ENCODE measurements at places on chromosomes 11 and 22.

DNA sequence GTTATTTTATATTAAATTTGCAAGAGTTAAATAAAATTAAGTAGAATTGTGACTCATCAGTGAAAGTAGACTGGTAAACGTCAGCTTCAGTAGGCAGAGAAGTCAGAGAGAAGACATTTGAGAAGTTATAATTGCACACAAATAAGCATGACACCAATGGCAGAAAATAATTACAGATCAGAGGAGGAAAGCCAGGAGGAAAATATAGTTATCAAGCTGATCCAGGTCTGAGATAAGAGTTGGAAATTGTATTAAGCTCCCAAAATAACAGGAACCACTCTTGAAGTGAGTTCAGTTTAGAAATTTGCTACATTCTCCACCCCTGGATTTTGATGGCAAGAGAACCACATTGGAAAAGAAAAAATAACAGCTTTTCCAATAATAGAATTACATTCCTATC lies 533.8 kb upstream of the CHORDC1 start:
- DNase-seq: no peak

GRCh38 chr22:20839837-20840645 lies 18.6 kb downstream of the PI4KA start:
- DNase-seq: no peak

- DNase-seq: peak; percentile 55
Observed at GRCh38 chr22:41915035-41915785, at the start of gene SHISA8. Gene SHISA8, minus strand, starts transcription at chr22:41915074. Its CDS starts 407 bp downstream, at chr22:41914667.

GRCh38 chr11:79414041-79414440 lies 26.8 kb downstream of the TENM4 start:
- DNase-seq: no peak

- no peak for DNase-seq
Observed at GRCh38 chr11:69272831-69273485, 21.0 kb upstream of the MYEOV start.

GRCh38 chr11:72398058-72398758 lies 36.1 kb downstream of the CLPB start:
- no peak for DNase-seq
